NCI-H748 treated with DMSO at 0.1 percent for 48 hours (cell line): ENCODE measurements at places on chromosomes 7 and 10.

GRCh38 chr10:62384057-62384446 lies 9.9 kb downstream of the ZNF365 start:
- no peak for DNase-seq

DNA sequence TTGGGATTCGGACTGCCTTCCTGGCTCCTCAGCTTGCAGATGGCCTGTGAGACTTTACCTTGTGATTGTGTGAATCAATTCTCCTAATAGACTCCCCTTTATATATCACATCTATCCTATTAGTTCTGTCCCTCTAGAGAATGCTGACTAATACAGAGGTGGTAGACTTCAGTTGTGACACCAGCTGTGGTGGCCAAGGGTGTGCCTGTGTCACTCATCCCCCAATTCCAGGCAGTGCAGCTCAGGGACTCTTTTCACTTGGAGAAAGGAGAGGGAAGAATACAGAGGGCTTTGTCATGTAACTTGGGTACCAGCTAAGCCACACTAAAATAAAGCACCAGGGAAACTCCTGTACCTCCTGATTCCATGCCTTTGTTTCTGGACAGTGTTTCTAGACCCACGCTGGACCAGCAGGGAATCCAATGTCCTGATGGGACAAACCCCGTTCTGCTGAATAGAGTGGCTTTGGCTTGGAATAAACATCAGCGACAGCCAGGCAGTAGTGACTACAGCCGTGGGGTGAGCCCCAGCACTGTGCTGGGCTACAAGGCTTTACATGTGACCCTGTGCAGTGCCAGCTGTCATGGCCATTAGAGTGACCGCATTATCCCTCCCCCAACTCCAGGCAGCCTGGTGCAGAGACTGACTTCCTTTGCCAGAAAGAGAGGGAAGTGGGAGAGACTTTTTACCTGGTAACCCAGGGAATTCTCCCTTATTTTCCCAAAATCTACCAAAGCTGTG lies 233.6 kb downstream of the ANK3 start:
- DNase-seq: no peak

DNA sequence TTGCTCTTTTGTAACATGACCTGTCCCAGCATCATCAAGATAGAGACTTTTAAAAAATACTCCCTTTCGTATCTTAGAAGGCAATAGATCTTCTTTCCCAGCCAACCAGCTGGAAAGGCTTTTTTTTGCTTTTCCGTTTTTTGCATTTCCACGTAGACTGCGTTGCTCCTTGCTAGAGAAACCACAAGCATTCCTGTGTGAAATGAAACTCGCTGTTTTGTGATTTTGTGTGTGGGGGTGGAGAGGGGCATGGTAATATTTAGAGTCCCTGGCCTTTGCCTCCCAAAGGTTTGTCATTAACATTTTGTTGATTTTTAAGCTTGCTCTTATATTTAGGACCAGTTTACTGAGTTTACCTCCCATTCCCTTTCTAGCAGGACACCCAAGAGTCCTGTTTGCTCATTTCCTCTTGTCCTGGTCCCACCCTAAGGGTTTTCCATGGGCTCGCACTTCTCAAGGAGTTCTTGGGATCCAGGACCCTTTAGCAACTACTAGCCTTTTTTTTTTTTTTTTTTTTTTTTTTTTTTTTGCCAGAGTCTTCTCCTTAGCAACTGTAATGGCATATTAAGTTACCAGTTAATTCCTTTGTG lies 243.6 kb downstream of the BICC1 start:
- no peak for DNase-seq

- no peak for DNase-seq
Observed at GRCh38 chr10:116287906-116288501, 15.0 kb upstream of the GFRA1 start.

DNA sequence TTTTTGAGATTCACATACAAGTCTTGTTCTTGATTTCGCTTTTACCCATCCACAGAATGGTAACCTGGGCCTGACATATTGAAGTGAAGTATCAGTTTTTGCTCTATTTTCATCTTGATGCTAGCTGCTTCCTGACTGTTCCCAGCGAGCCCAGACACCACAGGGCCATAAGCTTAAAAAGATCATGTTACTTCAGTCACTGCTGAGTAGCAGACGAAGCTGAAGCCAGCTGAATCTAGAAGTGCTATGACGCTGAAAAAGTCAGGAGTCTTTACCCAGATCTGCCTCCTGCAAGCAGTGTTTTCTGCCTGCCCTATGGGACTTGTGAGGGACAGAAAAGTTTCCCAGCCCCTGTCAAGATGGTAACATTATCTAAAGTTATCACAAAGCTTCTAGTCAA lies 2.7 kb upstream of the PRXL2A start:
- no peak for DNase-seq

DNA sequence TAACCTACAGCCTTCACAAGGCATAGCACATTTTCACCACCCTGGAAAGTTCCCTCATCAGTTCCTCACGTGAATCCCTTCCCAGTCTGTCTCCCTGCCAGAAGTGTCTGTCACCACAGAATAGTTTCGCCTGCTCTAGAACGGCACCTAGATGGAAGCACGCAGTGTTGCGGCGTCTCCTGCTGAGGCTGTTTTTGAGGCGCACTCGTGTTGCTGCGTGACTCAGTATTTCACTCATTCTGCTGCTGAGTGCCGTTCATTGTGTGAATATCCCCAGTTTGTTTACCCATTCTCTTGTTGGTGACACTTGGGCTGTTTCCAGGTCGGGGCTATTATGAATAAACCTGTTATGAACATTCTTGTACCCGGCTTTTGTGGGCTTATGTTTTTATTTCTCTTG lies 12.8 kb downstream of the NOS3 start:
- DNase-seq: peak; percentile 47

DNA sequence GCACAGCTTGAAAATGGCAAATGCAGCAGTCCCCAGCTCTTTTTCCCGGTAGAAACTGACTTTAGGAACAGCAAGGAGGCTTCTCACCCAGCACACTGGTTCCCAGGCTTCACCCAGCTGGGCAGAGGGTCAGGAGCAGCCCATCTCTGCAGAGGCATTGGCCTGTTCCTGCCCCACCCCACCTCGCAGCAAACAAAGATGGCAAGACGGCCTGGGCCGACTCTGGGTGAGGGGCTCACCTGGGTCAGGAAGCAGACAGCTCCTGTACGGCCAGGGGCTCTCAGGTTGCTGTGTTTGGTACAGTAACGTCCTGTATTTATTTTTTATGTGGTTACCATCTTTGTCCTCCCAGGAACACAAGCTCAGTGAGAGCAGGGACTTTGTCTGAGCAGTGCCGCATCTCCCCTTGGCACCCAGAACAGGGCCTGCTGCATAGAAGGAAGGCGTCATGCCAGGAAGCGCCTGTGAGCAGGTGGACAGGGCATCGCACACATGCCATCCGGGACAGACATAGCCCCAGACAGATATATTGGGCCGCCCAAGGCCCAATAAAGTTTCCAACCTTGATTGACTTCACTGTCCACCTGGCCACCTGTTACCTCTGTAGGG lies 585.0 kb upstream of the FOXK1 start:
- no peak for DNase-seq

DNA sequence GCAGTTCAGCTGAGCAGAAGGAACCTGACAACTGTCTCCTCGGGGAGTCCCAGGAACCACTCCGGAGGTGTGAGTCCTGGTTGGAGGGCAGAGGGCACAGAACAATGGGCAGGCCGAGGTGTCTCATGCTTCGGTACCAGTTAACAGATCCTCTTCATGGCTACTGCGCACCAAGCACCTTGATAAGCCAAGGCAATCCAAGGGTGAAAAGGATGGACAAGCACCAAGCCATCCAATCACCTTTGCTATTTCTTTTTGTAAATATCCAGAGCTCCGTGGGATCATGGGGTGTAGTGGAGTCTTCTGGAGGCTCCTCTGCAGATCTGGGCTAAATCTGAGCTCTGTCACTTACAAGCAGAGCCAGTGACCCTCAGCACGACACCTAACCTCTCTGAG lies 233.5 kb downstream of the WDR11 start:
- no peak for DNase-seq

GRCh38 chr10:88901984-88902789 lies 22.1 kb downstream of the STAMBPL1 start:
- DNase-seq: no peak

- DNase-seq: no peak
Observed at GRCh38 chr7:82406937-82407336, 36.6 kb downstream of the CACNA2D1 start.
